ENCODE measurements at places on chromosomes 13 and 19.

GRCh38 chr19:18349524-18350128 is 9.2 kb downstream of the PGPEP1 start:
- peak; percentile 42 for DNase-seq

DNA sequence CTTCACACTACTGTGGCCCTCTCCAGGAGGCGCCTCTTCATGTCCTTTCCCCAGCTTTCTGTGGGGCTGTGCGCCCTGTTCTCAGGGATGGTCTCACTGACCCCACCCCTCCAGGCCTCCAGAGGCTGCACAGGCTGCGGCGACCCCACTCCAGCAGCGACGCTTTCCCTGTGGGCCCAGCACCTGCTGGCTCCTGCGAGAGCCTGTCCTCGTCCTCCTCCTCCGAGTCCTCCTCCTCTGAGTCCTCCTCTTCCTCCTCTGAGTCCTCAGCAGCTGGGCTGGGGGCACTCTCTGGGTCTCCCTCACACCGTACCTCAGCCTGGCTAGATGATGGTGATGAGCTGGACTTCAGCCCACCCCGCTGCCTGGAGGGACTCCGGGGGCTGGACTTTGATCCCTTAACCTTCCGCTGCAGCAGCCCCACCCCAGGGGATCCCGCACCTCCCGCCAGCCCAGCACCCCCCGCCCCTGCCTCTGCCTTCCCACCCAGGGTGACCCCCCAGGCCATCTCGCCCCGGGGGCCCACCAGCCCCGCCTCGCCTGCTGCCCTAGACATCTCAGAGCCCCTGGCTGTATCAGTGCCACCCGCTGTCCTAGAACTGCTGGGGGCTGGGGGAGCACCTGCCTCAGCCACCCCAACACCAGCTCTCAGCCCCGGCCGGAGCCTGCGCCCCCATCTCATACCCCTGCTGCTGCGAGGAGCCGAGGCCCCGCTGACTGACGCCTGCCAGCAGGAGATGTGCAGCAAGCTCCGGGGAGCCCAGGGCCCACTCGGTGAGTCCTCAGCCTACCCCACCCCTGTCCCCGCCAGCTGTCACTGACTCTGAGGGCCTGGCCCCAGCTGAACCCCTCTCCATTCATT is 11.2 kb downstream of the ARHGAP33 start:
- no peak for DNase-seq

DNA sequence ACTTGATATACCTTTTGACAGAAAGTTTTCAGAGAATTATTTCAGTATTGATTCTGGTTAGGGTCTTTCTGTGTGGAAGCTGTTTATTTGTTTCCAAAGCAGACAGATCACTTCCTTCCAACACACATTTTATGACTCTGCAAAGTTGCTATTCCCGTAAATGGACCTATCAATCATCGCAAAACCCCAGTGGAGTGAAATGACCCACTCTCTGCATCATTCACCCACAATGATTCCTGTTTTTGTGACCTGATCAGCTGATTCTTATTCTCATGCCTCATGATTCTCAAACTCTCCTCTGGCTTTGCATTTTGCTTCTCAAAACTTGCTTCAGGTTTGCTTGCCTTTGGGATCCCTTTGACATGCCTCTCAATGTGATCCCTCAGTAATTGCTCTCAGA is 453.7 kb downstream of the PCDH17 start:
- DNase-seq: no peak

- no peak for DNase-seq
Observed at GRCh38 chr13:67155898-67156722, 74.0 kb downstream of the PCDH9 start.

- peak; percentile 54 for DNase-seq
Observed at GRCh38 chr19:532561-533363, 1.2 kb downstream of the CDC34 start.

Measured in prostate gland (tissue), 2 donors.